ENCODE measurements at places on chromosomes 6 and 20.

- DNase-seq: no peak
Measured at GRCh38 chr20:1418350-1418749, 25.5 kb upstream of the FKBP1A start.

GRCh38 chr6:19153270-19153980 lies 683.7 kb upstream of the ID4 start:
- no peak for DNase-seq

- no peak for DNase-seq
Measured at GRCh38 chr6:5109436-5109835, 24.3 kb downstream of the PPP1R3G start.

DNA sequence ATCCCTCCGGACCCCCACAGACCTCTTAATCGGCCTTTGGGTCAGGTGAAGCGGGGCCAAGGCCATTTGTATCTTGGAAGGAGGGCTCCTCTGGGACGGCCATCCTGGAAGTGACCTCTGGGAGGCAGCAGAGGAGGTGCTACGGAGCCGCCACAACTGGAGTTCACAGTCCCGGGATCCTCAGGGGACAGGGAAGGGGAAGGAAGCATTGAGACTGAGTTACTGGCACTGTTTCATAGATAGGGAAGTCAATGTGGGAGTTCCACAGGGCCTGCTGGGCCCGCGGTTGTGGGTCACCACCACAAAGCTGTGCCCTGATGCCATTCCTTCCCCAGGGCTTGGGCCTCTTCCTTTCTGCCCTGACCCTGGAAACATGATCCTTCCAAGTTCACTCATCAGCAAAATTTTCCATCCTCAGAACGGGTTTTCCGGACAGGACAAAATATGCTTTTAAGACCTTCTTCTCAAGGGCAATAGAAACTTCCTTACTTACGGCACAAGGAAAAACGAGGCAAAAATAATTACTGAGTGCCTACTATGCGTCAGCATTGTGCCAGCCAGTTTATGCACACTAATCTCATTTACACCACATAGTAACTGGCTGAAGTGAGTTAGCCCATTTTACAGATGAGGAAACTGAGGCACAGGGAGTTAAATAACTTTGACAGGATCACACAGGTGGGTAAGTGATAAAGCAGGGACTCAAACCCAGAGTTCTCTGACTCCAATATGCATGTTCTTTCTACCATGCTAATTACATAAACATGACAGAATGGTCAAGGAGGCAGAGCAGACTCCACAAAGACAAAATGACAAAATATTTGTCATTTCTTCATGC lies 143.8 kb downstream of the UNC5CL start:
- DNase-seq: no peak

DNA sequence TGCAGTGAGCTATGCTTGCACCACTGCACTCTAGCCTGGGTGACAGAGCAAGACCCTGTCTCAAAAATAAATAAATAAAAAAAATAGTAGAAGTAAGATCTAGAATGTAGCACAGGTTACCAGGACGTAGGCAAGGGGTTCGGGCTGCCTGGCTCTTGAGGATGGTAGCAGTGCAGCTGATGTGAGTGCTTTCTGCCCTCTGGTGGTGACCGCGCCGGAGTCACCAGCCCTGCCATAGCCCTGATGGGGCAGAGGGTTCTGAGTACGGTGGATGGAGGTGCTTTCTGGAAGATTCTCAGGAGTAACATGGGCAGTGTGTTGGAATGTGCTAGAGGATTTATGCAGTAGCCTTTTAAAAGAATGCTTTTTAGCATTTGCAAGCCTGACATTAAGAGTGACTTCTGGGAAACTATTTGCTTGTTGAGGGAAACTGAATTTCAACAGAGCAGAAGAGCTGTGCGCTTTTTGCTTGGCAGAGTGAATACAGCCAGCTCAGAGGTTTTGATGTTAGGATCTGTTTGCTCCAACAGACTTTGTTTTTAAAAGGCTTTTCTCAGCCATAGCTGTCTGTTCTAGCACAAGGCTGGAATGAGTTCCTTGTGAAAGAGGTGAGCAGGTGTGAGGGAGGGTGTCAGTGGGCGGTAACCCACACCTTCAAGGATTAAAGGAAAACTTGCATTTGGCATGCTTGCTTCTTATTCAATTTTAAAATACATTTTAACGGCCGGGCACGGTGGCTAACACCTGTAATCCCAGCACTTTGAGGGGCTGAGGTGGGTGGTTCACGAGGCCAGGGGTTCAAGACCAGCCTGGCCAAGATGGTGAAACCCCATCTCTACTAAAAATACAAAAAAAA lies 65.9 kb downstream of the PTPN1 start:
- DNase-seq: no peak

GRCh38 chr20:641516-641875 lies 11.5 kb downstream of the SRXN1 start:
- DNase-seq: no peak

- DNase-seq: no peak
Measured at GRCh38 chr6:53294095-53294494, 54.7 kb downstream of the ELOVL5 start.

DNA sequence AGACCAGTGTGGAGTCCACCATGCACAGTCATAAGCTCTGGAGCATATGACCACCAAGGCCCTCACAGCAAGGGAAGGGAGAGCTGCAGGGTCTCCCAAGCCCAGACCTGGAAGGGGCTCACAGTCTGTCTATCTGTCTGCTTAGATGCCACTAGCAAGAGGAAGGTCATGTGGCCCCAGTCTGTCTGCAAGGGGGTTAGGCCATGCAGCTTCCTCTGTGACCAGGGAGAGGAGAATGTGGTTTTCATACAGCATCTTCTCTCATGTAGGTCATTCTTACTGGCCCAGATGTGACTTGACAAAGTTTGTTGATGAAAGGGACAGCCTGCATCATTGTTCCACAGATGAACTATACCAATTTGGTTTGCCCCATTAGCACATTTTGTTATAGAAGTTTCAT lies 260.8 kb downstream of the FARS2 start:
- DNase-seq: no peak

- DNase-seq: no peak
Measured at GRCh38 chr20:62911701-62912280, 14.5 kb downstream of the DIDO1 start.
